ENCODE measurements at places on chromosomes 7 and 10.

GRCh38 chr10:42960491-42960990 is 116.3 kb upstream of the RET start:
- DNase-seq: no peak

DNA sequence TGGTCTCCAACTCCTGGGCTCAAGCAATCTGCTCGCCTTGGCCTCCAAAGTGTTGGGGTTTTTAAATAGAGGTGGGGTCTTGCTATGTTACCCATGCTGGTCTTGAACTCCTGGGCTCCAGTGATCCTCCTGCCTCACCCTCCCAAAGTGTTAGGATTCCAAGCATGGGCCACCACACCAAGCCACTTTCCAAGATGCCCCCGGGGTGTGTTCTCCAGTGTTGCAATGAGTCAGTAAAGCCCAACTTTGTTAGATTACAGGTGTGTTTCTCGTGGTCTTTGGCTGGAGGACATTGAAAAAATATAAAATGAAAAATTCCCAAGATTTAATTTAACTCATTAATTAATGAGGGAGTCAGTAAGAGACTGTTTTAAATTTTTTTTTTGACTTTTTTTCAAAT is 29.2 kb downstream of the TACR2 start:
- DNase-seq: no peak

- DNase-seq: no peak
Observed at GRCh38 chr10:48439031-48439430, 132.6 kb downstream of the MAPK8 start.

DNA sequence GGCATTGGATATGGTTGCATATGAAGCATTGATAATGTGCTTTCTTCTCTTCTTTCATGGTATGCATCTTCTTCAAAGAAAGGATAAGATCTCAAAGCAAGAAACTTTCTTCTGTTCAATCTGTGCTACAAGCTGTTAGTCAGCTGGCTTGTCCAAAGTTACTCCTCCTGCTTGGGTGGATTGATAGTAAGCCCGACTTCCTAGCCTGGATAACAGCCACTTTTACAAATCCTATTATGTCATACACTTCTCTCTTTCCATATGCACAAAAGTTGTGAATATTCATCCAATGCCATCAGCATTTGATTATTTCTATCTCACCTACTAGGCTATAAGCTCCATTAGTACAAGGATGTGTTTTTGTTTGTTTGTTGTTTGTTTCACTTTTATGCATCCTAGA is 891.0 kb upstream of the SORCS1 start:
- no peak for DNase-seq

DNA sequence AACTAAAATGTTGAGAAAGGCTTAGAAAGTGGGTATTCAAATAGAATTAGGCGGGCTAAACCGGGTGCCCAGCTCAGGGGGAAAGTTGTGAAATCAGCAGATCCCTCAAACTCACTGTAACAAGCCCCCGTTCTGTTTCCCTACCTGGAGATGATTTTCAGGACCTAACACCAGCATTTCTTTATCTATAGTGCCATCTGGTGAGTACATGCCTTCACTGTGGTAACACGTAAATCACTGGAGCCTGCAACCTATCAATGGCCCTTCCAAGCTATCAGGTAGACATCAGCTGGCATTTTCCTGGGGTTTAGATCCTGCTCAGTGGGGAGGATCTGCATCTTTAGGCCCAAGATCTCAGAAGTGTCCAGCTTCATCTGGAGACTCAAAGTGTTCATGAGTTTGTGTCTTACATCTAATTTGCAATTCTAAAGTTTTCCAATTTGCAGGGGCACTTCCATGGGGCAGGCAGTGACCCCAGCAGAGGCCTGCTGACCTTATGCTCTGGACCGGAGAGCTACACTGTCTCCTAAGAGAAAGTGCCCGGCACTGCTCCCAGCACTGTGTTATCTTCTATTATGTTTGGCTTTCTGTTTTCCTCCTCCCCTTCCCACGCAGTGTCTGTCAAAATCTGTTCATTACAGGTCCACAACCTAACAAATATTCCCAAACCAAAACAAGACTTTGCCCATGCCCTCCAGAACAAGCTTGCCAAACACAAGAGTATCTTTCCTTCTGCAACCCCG is 132.5 kb downstream of the LSM5 start:
- DNase-seq: no peak

- DNase-seq: no peak
Observed at GRCh38 chr7:138918756-138919155, 62.4 kb downstream of the KIAA1549 start.

GRCh38 chr7:50564640-50565558 is at the start of gene DDC:
TSS of gene DDC (minus strand) at chr7:50565405. CDS start at chr7:50544085, 21,320 bp downstream.
- DNase-seq: no peak

GRCh38 chr7:81339946-81340345 is 421.1 kb upstream of the SEMA3C start:
- no peak for DNase-seq

- no peak for DNase-seq
Observed at GRCh38 chr10:102814453-102814871, 22.8 kb downstream of the CYP17A1 start.

DNA sequence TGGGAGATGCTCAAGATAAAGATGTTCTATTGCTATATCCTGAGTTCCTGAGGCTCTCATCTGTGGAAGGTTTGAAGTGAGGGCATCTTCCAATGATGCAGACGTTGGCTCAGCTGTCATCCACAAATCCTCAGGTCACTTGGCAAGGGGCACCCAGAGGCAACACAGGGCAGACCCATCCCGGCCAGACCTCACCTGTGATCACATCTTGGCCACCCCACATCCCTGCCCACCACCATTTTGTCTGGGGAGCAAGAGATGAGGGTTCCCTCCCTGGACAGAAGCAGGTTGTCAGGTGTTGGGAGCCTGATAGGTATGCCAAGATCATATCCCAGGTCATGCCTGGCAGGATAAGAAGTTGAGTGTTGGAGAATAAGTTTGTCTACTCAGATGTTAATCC is 918.2 kb upstream of the ZNF722 start:
- DNase-seq: no peak

DNA sequence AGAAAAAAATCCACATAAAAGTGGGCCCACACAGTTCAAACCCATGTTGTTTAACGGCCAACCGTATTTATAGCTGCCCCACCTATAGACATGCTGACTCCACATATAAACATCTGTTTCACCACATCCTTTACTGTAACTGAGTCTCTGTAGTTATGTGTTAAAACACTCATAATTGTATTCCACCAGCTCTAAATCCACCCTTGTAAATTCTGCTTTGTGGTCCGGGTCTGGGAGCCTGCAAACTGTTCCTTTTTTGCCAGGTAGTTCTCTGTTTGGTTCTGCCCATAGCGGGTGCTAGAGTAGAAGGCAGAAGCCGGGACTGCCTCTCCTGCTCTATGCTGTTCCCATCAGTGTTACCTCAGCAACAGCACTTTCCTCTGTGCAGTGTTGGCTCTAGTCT is 20.2 kb upstream of the FHIP2A start:
- DNase-seq: no peak

GRCh38 chr7:28191751-28192150 is 11.2 kb upstream of the JAZF1 start:
- no peak for DNase-seq

GRCh38 chr7:108484137-108484536 is 27.9 kb upstream of the NRCAM start:
- no peak for DNase-seq

GRCh38 chr7:86469680-86470295 is 173.9 kb upstream of the GRM3 start:
- DNase-seq: peak; percentile 36

DNA sequence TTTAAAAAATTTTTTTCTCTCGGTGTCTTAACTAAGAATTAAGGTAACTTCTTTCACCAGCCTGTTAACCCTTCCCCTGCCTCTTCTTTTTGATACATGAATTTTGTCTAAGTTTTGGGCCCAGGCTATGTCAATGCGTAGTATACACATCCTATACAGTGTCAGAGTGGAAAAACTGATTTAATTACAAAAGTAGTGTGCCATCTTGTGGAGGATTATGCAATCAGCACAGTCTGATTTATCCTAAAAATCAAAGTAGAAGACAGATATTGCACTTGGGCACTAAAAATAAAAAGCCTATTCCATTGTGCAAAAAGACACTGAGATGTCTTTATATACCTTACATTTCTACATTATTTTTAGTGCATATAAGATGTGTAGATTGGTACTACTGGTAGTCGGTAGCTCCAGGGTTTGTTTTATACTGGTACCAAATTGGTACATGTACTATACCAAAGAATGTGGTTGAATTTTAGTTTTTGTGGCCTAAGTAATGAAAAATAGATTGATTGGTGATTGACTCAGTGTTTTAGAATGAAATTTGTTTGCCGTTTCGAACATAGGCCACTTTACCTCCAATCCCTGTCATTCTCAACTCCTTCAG is 96.6 kb downstream of the MKLN1 start:
- DNase-seq: no peak

DNA sequence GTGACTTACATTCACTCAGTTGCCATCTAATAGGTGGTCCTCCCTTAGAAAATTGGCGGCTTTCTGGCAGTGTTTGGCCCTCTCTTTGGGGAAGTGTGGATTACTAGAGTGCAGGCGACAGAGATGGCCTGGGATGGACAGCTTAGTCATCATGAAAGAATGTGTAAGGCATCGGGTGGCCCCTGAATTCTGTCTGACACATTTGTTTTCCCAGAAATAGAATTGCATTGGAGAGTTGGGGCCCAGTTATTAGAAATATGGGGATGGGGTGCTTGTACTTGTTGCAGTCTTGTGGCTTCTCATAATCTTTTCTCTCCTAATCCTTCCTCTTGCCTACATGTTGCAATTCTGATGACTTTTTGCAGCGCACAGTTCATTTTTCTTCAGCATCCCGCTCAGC is 13.8 kb downstream of the TCF7L2 start:
- no peak for DNase-seq

DNA sequence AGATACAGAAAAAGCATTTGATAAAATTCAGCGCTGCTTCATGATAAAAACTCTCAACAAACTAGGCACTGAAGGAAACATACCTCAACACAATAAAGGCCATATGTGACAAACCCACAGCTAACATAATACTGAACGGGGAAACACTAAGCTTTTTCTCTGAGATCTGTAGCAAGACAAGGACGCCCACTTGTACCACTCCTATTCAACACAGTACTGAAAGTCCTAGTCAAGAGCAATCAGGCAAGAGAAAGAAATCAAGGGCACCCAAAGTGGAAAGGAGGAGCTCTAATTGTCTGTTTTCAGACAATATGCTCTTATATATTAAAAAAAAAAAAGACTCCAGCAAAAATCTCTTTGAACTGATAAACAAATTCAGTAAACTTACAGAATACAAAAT is 13.3 kb downstream of the DIP2C start:
- no peak for DNase-seq

DNA sequence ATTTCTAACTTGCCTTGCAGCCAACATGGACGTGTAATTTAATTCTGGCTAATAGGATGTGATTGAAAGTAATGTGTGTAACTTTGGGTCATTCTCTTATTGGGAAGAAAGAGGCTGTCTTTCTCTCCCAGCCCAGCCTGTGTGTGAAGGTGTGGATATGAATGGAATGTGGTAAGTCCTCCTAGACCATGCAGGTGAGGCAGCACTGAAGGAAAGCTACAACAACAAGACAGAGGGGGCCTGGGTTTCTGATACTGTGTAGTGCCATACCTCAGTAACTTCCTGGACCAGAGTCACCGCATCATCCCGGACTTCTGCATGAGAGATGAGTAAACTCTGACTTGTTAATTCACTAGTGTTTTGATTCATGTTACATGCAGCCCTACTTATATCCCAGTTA is 237.0 kb downstream of the EXOC4 start:
- no peak for DNase-seq

GRCh38 chr7:7051206-7051877 is 131.0 kb upstream of the C1GALT1 start:
- DNase-seq: no peak

GRCh38 chr7:146146831-146147486 is 30.4 kb downstream of the CNTNAP2 start:
- no peak for DNase-seq

GRCh38 chr10:69632516-69633199 is 2.6 kb downstream of the FAM241B start:
- no peak for DNase-seq

DNA sequence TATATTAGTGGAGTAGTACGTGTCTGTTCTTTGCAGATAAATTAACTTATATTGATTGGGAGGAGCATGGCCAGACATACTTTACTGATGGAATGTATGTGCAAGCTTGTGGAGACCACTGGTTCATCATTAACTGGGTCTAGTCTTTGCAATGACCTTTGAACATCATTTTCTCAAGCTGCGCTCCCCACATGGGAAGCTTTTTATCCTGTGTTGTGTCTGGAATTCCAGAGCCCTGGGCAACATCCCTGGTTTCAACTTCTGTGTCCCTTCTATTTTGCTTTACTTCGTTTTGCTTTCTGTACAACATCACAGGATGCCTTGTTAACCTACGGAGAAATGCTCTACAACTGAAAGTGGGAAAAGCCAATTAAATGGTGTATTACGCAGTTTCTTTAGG is 38.3 kb downstream of the MACROH2A2 start:
- DNase-seq: no peak

- no peak for DNase-seq
Observed at GRCh38 chr7:78198756-78199155, 400.2 kb downstream of the PHTF2 start.

DNA sequence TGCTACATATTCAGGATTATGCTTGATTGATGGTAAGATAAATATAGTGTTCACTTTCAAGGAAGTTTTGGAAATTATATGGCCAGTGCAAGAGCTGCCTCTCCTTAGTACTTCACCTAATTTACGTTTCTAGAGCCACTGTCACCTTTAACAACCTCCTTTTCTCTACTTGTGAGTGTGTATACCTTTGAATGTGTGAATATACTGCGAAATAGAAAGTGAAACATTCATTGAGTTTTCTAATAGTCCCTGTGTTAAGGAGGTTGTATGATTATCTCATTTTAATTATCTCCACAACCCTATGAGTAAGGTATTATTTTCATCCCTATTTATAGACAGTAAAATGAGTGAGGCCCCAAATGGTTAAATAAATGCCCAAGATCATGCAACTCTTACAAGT is 1050.5 kb downstream of the XPNPEP1 start:
- no peak for DNase-seq

GRCh38 chr7:138903186-138903820 is 77.9 kb downstream of the KIAA1549 start:
- peak; percentile 72 for DNase-seq

GRCh38 chr10:125281091-125281490 is 120.7 kb upstream of the CTBP2 start:
- DNase-seq: no peak

DNA sequence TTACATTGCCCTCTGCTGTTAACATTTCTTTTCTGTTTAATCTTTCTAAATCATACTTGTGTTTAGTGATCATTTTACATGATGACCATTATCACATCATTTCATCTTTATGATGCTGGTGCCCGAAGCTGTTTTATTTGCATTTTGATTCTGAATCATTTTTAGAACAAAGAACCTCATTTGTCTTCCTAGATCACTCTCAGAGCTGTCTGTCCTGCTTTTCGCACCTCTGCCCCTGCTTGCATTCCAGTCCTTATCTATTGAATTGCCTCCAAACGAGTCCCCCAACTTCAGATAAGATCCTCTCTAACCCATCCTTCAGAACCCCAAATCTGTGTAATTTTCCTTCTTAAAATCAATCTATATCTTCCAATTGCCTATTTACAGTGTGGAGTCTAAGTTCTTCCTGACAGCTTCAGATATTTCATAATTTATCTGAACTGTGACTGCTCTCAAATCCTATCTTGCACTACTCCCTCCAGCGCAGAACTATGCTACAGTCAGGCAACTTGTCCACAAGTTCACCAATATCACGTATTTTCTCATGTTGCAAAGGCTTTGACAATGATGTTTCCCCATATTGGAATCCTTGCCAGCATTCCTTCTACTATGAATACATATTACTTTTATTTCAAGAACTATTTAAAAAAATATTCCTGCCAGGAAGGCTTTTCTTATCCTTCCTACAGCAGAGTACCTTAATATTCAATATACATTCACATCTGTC is 346.5 kb upstream of the CACNA2D1 start:
- DNase-seq: no peak

Measured in stimulated activated CD4-positive, alpha-beta T cell treated with anti-CD3 and anti-CD28 coated beads, Interleukin-2, amount 100 ng/mL, for 24 hours (primary cell).